ENCODE measurements at places on chromosomes 3 and 15.

- DNase-seq, result no peak
These were observed 177.7 kb downstream of the ISL2 start for GRCh38 chr15:76514282-76514681.

DNA sequence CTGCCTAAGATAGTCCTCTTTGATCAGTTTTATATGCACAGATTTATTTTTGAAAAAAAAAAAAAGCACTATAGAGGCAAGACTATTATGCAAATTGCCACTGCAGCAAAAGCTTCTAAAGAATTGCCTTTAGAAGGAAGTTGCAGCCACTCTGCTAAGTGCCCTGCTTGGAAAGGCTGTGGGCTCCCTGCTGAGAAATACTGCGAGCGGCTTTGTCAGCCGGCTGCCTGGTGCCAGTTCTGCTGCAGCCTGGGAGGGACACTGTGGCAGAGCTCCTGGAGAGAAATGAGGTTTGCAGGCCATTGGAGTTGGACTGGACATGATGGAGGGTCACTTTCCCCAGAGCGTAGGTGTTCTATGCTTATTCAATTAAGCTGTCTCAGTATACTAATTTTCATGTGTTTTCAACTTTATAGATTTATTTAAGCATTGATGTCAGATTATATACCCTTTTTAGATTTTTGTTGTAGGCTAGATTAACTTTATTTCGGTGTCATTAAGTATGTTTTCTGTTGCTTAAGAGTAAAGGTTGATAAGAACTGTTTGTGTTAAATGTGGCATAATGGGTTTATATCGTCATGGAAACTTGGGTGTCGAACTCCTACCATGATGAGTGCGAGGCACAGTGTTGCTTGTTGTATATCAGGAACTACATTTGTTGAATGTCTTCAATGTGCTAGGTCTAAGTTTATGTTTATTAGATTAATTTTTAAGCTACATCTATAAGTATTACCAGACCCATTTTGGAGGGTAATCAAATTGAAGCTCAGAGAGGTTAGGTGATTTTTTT, 6.6 kb downstream of the MAP2K5 start:
- DNase-seq, result no peak

DNA sequence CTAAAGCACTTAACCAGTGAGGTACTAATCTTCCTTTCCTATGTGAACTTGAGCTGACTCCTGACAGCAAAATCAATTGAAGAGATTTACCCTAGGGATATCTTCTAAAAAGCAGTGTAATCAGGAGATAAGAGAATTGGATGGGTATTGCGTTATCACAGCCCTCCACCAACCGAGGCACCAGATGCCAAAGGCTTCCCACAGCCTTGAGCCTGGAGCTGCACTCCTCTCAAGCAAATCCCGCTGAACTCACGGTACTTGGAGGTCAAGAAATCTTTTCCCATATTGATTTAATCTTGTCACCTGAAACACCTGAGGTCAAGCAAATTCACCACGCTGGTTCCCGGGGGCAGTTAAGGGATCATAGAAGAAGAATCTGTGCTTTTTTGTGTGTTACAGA, 346.8 kb downstream of the TBL1XR1 start:
- DNase-seq, result no peak

- no peak for DNase-seq
These were observed 135.1 kb upstream of the KLHL25 start for GRCh38 chr15:85929786-85930185.
